ENCODE measurements at places on chromosomes 12 and 14. TPM values are rescaled to one million over a fixed set of nuclear protein-coding genes. Genes with fewer than 3 reads are reported as not detected.

DNA sequence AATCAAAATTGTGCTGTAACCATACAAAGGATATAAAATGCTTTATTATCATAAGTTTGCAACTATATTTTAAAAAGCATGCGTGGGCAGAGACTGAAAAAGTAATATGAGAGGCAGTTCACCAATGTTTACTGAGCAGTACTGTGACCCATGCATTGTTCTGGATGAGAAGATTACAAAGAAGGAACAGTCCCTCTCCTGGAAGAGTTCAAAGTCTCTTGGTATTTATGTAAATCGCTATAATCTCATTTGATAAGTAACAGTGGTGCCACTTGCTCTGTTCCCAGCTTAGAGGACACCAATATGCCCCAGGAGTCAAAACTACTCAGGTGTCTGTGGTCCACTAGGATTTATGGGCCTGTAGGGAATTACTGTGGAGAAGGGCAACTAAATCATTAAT, 2.1 kb upstream of the CMAS start:
- no peaks in the 10 kb centered on the region for H3K27me3 ChIP-seq
- no peak overlapping the region for H3K4me3 ChIP-seq
- no peak for DNase-seq
- H3K27ac ChIP-seq, result no peak overlapping the region
- H3K36me3 ChIP-seq, result no peaks in the 10 kb centered on the region
- H3K4me1 ChIP-seq, result peaks cover 3% of the 10 kb centered on the region

- H3K36me3 ChIP-seq, result no peaks in the 10 kb centered on the region
- H3K4me1 ChIP-seq, result no peaks in the 10 kb centered on the region
- no peak overlapping the region for H3K4me3 ChIP-seq
- H3K27me3 ChIP-seq, result no peaks in the 10 kb centered on the region
These were observed 91.2 kb downstream of the WNK1 start for GRCh38 chr12:843609-844008.

- H3K4me3 ChIP-seq, result no peak overlapping the region
- no peak overlapping the region for H3K27ac ChIP-seq
- no peaks in the 10 kb centered on the region for H3K36me3 ChIP-seq
- H3K27me3 ChIP-seq, result no peaks in the 10 kb centered on the region
- no peaks in the 10 kb centered on the region for H3K4me1 ChIP-seq
- no peak for DNase-seq
These were observed 11.0 kb downstream of the HMGA2 start for GRCh38 chr12:65835256-65835655.

- peaks cover 12% of the 10 kb centered on the region for H3K4me1 ChIP-seq
- no peaks in the 10 kb centered on the region for H3K27me3 ChIP-seq
- H3K27ac ChIP-seq, result no peak overlapping the region
- no peaks in the 10 kb centered on the region for H3K36me3 ChIP-seq
- H3K4me3 ChIP-seq, result no peak overlapping the region
These were observed 151.1 kb downstream of the SAMD4A start for GRCh38 chr14:54718046-54718445.

- H3K4me1 ChIP-seq, result no peaks in the 10 kb centered on the region
- no peak overlapping the region for H3K27ac ChIP-seq
- no peak for DNase-seq
- no peak overlapping the region for H3K4me3 ChIP-seq
These were observed 447.5 kb downstream of the GXYLT1 start for GRCh38 chr12:41697161-41697560.

Gene E2F7
- not detected for polyA plus RNA-seq

Gene ALDH1L2
- polyA plus RNA-seq, result 1.6 TPM

GRCh38 chr14:96631621-96632362, 129.6 kb downstream of the PAPOLA start:
- H3K27ac ChIP-seq, result no peak overlapping the region
- H3K27me3 ChIP-seq, result no peaks in the 10 kb centered on the region
- no peaks in the 10 kb centered on the region for H3K4me1 ChIP-seq

- no peaks in the 10 kb centered on the region for H3K36me3 ChIP-seq
- no peak overlapping the region for H3K27ac ChIP-seq
- no peak for DNase-seq
- no peaks in the 10 kb centered on the region for H3K27me3 ChIP-seq
These were observed 1655.3 kb upstream of the FLRT2 start for GRCh38 chr14:83874662-83875061.

DNA sequence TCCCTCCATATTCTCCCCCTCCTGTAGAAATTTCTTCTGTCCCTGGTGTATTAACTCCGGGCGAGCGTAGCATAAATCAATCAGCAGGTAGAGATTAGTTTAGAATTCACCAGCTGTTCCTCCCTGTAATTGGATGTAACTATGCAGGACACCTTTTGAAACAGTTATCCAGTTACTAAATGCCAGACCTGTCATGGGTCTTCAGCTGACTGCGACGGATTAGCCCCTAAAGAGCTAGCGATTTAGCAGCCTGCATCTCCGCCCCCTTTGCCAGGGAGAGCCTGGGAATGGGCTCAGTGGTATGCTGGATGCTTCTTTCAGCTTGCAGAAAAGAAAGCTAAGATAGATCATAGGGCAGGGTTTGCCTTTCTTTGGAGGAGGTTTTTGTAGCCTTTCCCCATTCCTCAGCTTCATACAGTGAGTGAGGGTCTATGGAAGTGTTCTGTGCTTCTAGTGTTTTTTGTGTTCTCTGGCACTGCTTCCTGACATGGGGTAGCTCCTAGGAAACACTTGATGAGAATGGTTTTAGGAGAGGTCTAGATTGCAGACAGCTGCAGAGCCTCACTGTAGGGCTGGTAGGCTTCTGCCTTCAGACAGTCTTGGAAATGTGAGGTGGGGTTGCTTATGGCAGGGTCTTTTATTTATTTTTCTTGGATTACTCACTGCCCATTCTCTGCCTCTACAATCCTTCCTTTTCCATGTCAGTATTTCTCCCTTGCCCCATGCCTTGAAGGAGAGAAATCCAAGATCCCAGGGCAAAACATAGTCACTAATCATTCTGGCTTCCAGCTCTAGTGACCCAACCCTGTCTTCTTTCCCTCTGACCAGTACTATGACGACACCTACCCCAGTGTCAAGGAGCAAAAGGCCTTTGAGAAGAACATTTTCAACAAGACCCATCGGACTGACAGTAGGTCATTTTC, 16.7 kb downstream of the COPZ1 start:
- no peak overlapping the region for H3K4me3 ChIP-seq
- no peak overlapping the region for H3K27ac ChIP-seq
- peaks cover 4% of the 10 kb centered on the region for H3K36me3 ChIP-seq
- H3K4me1 ChIP-seq, result peaks cover 2% of the 10 kb centered on the region
- H3K27me3 ChIP-seq, result no peaks in the 10 kb centered on the region

DNA sequence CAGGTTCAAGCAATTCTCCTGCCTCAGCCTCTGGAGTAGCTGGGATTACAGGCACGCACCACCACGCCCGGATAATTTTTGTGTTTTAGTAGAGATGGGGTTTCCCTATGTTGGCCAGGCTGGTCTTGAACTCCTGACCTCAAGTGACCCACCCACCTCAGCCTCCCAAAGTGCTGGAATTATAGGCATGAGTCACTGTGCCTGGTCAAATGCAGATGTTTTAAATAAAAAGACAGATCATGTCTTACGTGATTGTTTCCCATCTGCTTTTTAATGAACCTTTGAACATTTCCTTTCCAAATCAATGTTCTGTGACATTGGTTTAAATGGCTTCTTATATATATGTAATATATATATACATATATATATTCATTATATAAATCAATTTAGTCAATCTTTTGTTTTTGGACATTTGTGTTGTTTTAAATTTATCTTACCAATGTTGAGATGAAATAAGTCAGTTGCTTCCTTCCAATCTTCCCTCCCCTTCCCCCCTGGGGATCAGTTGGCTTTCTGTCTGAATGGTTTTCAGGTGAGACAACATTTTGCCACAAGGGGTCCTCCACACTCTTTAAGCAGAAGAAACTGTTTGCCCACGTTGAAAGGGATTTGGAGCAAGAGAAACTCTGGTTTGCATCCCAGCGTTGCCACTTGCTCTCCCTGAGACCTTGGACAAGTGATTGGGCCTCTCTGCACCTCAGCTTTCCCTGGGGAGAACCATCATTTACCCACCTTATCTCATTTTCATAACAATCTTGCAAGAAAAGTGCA, 47.6 kb upstream of the RBM19 start:
- H3K36me3 ChIP-seq, result no peaks in the 10 kb centered on the region
- no peaks in the 10 kb centered on the region for H3K27me3 ChIP-seq
- DNase-seq, result no peak
- no peak overlapping the region for H3K4me3 ChIP-seq
- H3K27ac ChIP-seq, result no peak overlapping the region
- no peaks in the 10 kb centered on the region for H3K4me1 ChIP-seq

DNA sequence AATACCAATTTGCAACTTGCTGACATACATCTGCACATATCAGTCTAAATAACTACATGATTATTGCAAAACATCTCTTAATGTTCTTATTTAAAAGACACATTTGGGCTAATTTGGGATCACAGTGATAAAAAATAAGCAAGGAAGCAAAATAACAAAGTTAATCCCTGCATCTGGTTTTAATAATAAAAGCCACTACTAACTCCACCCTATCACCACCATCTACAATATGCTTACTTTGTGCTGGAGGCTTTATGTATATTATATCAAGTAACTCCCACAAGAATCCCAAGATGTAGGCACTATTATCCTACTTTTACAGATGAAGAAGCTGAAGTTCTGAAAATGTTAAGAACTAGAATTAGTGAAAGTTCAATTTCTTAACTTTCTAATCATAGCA, 45.7 kb downstream of the TAOK3 start:
- H3K4me3 ChIP-seq, result no peak overlapping the region
- H3K27me3 ChIP-seq, result no peaks in the 10 kb centered on the region
- H3K27ac ChIP-seq, result no peak overlapping the region
- H3K4me1 ChIP-seq, result no peaks in the 10 kb centered on the region
- no peak for DNase-seq

- no peak overlapping the region for H3K27ac ChIP-seq
- H3K36me3 ChIP-seq, result peaks cover 2% of the 10 kb centered on the region
- no peaks in the 10 kb centered on the region for H3K4me1 ChIP-seq
- no peaks in the 10 kb centered on the region for H3K27me3 ChIP-seq
- no peak for DNase-seq
These were observed 170.9 kb downstream of the MSRB3 start for GRCh38 chr12:65449400-65449799.

DNA sequence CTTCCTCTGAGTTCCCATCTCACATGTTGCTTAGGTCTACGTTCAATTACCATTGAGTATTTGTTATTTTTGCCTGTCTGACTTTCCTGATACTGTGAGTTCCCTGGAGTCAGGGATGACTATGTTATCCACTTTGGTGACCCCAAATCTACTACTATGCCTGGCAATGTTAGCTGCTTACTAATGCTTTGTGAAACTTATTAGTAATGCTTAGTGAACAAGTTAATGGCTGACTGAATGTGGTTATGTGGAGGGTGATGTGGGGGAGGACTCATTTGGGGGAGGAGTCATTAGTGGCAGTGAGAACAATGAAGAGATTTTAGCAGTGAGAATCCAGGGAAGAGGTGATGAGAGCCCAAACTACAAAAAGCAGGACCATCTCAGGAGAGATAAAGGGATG, 121.6 kb downstream of the KTN1 start:
- no peak overlapping the region for H3K4me3 ChIP-seq
- no peak overlapping the region for H3K27ac ChIP-seq
- H3K36me3 ChIP-seq, result no peaks in the 10 kb centered on the region
- DNase-seq, result no peak

- H3K4me1 ChIP-seq, result no peaks in the 10 kb centered on the region
- no peak for DNase-seq
- H3K4me3 ChIP-seq, result no peak overlapping the region
- no peaks in the 10 kb centered on the region for H3K27me3 ChIP-seq
- no peaks in the 10 kb centered on the region for H3K36me3 ChIP-seq
These were observed 2.5 kb downstream of the PLEK2 start for GRCh38 chr14:67409461-67409860.

- H3K27me3 ChIP-seq, result no peaks in the 10 kb centered on the region
- no peaks in the 10 kb centered on the region for H3K36me3 ChIP-seq
- H3K4me3 ChIP-seq, result no peak overlapping the region
- no peak for DNase-seq
- H3K27ac ChIP-seq, result no peak overlapping the region
These were observed 426.4 kb downstream of the PCNX1 start for GRCh38 chr14:71333705-71334104.

Gene TMEM121
- polyA plus RNA-seq, result 0.75 TPM

DNA sequence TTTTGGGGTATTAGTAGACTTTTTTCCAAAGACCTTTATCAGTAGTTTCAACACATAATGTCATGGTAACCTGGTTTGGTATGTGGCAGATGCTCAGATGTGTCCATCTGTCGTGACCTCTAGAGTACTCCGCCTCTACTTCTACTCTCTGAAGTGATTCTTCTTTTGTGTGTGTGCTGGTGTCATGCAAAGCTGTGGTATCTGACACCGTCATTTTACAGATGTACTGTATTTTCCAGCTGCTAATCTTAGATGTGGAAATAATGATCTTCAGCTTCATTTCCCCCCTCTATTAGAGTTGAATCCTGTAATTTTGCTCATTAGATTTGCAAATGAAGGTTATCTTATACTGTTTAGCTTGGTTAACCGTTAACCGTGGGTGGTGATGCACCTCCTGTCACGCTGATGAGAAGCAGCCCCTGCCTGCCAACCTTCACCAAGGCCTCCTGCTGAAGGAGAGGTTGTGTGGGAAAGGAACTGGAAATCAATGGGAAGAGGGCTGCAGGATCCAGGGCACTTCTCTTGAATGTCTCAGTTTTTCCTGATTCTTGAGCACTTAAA, 222.4 kb upstream of the AMIGO2 start:
- no peak overlapping the region for H3K4me3 ChIP-seq
- no peak for DNase-seq
- no peaks in the 10 kb centered on the region for H3K27me3 ChIP-seq
- H3K27ac ChIP-seq, result no peak overlapping the region

Gene ACRBP
- not detected for polyA plus RNA-seq

Gene ACVR1B
- polyA plus RNA-seq, result 6.9 TPM

- no peak overlapping the region for H3K27ac ChIP-seq
- H3K4me3 ChIP-seq, result no peak overlapping the region
- peaks cover 2% of the 10 kb centered on the region for H3K4me1 ChIP-seq
- no peak for DNase-seq
- no peaks in the 10 kb centered on the region for H3K36me3 ChIP-seq
- no peaks in the 10 kb centered on the region for H3K27me3 ChIP-seq
These were observed 43.5 kb downstream of the B4GALNT3 start for GRCh38 chr12:503111-503761.

DNA sequence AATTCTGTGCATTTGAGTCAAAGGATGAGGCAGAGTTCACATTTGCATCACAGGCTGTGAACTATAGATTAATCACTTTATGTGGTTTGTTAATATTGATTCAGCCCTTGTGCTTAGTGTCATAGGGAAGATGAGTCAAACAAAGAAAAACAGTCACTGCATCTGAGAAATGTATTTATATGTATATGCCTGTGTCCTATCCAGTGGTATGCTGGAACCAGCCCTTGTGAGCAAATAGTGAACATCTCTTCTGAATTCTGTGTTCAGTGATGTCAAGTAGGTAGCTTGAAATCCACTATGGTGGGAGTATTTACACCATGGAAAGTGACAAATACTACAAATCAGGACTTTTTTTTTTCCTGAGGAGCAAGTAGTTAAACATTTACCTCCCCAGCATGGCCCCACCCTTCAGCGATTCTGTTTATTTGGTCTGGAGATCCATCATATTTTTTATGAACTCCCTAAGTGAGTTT, 128.5 kb downstream of the HMGA2 start:
- H3K27ac ChIP-seq, result no peak overlapping the region
- no peaks in the 10 kb centered on the region for H3K4me1 ChIP-seq
- no peak for DNase-seq
- H3K27me3 ChIP-seq, result no peaks in the 10 kb centered on the region

GRCh38 chr12:31015215-31015614, 58.4 kb upstream of the DDX11 start:
- H3K4me1 ChIP-seq, result no peaks in the 10 kb centered on the region
- H3K27ac ChIP-seq, result no peak overlapping the region
- no peaks in the 10 kb centered on the region for H3K36me3 ChIP-seq
- no peak overlapping the region for H3K4me3 ChIP-seq
